GM12891 (cell line): ENCODE measurements at places on chromosomes 2 and 18.

- DNase-seq = no peak
These were observed 19.8 kb downstream of the ORC2 start for GRCh38 chr2:200943527-200944105.

DNA sequence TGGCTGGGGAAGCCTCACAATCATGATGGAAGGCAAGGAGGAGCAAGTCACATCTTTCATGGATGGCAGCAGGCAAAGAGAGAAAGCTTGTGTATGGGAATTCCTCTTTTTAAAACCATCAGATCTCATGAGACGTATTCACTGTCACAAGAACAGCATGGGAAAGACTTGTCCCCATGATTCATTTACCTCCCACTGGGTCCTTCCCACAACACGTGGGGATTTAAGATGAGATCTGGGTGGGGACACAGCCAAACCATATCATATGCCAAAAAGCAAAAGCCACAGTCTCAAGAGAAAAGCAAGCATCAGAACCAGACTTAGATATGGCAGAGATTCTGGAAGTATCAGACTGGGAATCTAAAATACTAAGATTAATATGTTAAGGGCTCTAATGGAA, 30.0 kb upstream of the SCRN3 start:
- no peak for DNase-seq

GRCh38 chr2:239118675-239119211, 270.9 kb downstream of the TWIST2 start:
- peak; percentile 59 for DNase-seq

GRCh38 chr2:167929484-167929883, 317.9 kb downstream of the STK39 start:
- DNase-seq = no peak

- DNase-seq = no peak
These were observed 102.2 kb downstream of the PIEZO2 start for GRCh38 chr18:11047156-11047555.

DNA sequence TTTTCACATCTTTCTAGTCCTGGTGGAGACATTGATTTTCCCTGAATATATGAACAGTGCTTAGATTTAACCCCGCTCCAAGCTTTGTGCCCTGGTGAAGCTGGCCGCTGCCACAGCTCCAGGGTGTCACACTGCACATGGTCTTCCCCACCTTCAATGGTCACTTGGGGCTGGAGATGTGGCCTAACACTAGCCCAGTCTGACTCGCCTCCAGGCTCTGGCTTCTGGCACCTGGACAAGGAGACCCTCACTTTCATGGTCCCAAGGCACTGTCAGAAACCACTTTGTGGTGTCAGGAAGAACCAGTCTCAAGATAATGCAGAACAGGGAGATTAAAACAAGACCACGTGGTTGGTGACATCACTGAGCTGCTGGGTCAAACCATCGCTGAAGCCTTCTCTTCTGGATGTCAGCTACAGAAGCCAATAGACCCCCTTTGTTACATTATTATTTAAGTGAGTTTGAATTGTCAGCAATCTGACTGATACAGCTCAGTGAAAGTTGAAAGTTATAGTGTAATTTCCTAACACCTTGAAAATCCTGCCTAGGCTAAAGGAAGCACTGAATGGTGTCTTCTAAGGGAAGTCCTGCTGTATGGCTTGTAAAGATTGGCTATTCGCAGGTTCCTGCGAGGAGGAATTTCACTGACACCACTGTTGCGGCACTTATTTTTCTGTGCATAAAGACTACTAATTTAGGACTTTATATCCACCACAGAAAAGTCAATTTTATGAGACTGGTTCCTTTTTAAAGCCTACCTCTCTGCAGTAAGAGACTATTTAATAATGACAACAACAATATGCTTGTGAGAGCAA, 55.0 kb upstream of the CTDP1 start:
- DNase-seq = no peak

DNA sequence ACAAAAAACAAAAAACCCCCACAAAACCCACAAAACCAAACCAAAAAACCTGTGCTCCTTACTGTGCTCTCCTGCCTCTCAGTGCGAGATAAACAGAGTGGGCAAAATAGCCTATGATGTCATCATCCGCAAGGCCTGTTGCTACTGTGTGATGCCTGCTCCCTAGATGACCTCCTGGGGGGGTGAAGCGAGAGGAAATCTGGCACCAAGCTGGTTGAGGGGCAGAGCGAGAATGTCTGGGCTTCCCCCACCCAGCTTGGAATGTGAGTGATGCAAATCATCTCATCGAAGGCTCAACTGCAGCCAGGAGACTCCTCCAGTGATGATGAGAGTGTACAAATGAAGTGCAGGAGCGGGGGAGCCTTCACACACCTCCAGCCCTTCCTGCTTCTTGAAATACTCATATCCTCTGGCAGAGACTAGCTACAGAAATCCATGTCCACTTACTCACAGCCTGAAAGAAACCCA, 57.7 kb upstream of the MAP4K3 start:
- no peak for DNase-seq

DNA sequence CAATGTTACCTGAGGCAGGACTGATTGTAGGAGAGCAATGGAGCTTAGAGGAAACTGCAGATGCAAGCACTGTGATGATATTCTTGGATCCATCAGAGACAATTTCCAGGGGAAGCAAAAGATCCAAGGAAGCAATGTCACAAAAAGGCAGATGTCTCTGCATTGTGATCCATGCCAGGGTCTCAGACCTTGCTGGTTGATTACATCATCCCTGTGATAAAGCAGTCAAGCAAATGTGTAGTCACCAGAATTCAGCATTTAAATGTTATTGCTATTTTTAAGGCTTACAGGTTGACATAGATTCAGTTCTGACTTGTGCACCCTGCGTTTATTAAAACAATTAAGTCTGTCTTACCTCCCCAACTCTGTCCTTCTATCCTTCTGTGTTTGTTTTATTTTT, 56.8 kb upstream of the CCDC85A start:
- no peak for DNase-seq

DNA sequence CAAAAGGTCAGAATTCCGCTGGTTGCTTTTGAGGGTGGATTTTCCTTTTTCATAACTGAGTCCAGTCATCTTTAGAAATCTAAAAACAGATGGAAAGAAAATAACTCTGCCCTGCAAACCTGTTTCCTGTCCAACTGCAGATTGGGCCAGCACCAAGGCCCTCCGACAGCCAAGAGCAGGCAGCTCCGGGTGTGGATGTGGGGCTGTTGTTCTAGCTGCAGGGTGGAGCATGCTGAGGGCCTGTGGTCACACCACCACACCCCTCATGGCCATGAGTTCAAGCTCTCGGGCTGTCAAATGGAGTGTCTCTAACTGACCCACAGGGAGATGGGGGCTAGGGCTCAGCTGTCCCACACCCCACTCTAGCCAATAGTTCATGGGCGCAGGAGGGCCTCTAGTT, 69.3 kb upstream of the BZW1 start:
- DNase-seq = no peak
